ENCODE measurements at places on chromosomes 4 and X. TPM values are rescaled to one million over a fixed set of nuclear protein-coding genes. Genes with fewer than 3 reads are reported as not detected.

Gene RRH
- 0.24 TPM for polyA plus RNA-seq

Gene SOX3
- polyA plus RNA-seq = not detected

Gene GIMD1
- not detected for polyA plus RNA-seq

Gene SEPSECS
- polyA plus RNA-seq = 9.1 TPM

Gene GPM6B
- 22.1 TPM for polyA plus RNA-seq
